Activated CD8-positive, alpha-beta memory T cell treated with anti-CD3 and anti-CD28 coated beads for 4 hours (primary cell): ENCODE measurements at places on chromosomes 5 and 9.
A peak's percentile ranks its signal among the peaks of the same experiment; 100 is the strongest.

- DNase-seq: no peak
These were observed 1.2 kb upstream of the PHF2 start for GRCh38 chr9:93574900-93575795.

GRCh38 chr9:96169484-96169883 lies 132.5 kb downstream of the HSD17B3 start:
- no peak for DNase-seq

- no peak for DNase-seq
These were observed 106.4 kb upstream of the SLC12A2 start for GRCh38 chr5:127976991-127977717.

- DNase-seq: no peak
These were observed 94.2 kb downstream of the PCSK1 start for GRCh38 chr5:96338624-96339415.

GRCh38 chr9:76292246-76292645 lies 102.0 kb downstream of the RFK start:
- no peak for DNase-seq

- no peak for DNase-seq
These were observed 140.9 kb downstream of the NR3C1 start for GRCh38 chr5:143262393-143263174.

DNA sequence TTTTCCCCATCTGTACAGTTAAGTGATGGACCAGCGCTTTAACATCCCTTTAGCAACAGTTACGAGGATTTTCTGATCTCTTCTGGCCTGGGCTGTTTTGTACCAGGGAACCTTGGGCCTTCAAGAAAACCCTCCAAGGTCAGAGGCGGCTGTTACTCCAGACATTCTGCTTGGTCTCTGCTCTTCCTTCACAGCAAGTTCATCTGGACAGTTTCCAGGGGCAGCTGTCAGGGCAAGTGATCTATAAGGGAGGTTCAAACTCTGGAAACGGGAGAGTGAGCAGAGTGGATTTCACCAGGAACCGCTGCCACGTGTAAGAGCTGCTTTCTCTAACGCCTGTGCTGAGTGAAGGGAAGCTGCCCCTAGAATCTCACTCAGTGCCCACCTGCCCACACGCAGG lies 36.7 kb downstream of the ZNF618 start:
- no peak for DNase-seq

- DNase-seq: no peak
These were observed 47.1 kb upstream of the FYB1 start for GRCh38 chr5:39266442-39266841.

GRCh38 chr5:118956727-118957126 lies 31.6 kb downstream of the DTWD2 start:
- no peak for DNase-seq

DNA sequence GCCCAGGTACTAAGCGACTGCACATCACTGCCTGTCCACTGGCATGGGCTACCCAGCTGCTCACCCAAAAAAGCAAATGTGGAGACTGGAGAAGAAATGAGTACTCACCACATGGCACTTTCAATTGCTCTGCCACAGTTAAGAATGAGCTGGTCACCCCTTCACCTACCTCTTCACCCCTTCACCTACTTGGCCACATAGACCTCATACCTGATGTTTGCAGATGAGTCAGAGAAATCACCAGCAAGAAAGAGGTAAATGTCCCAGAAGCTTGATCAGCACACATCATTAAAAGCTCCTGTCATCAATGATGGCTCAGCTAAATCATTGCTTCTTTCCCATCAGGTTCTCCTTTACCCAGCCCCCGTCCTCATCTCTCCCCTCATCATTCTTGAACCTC lies 7.6 kb upstream of the PRUNE2 start:
- no peak for DNase-seq

DNA sequence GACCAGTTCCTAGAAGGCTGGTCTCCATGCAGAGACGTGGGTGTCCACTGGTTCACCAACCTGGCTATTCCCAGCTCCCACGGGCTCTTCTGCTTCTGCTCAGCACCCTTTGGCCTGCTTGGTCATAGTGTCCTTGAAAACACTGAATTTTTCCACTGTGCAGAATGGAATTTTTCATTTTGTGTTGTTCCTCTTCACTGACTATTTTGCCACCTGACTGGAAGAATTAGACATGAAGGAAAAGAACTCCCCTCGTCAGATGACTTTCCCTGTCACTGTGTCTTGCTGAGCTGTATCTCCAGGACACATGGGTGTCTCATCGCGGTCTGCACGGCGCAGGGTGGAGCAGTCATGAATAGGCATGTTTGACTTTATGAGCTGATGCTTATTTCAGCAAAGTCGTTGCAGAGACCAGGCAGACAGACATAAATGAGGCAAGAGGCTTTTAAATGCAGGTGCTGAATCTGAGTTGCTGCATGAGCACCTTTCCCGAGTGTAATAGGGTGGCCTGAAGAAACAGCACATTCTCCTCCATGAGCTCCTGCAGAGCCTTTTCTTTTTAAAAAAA lies 50.2 kb upstream of the SEMA4D start:
- DNase-seq: no peak

- no peak for DNase-seq
These were observed 3.6 kb upstream of the IL4 start for GRCh38 chr5:132669966-132670882.

DNA sequence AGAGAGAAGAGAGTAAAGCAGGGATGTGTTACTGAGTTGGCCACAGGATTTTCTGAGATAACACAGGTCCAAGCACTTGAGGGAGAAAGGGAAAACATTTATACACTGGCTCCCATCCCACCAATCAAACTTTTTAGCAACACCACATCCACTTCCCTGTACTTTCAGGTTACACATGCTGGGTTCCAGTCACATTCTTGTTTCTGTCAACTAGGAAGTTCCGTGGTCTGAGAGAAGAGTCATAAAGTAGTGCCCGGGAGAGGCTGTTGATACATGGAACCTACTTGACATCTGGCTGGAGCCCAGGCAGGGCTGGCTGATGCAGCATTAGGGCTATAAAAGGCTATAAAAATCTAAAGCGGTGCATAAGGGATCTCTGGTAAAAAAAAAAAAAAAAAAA lies 473.9 kb upstream of the COX7C start:
- DNase-seq: no peak

GRCh38 chr5:65394087-65394486 lies 87.6 kb downstream of the ADAMTS6 start:
- DNase-seq: no peak

GRCh38 chr9:131289301-131290035 lies at the start of gene PLPP7:
PLPP7 (plus strand) TSS chr9:131289723; CDS start chr9:131289998, 275 bp downstream.
- DNase-seq: no peak

DNA sequence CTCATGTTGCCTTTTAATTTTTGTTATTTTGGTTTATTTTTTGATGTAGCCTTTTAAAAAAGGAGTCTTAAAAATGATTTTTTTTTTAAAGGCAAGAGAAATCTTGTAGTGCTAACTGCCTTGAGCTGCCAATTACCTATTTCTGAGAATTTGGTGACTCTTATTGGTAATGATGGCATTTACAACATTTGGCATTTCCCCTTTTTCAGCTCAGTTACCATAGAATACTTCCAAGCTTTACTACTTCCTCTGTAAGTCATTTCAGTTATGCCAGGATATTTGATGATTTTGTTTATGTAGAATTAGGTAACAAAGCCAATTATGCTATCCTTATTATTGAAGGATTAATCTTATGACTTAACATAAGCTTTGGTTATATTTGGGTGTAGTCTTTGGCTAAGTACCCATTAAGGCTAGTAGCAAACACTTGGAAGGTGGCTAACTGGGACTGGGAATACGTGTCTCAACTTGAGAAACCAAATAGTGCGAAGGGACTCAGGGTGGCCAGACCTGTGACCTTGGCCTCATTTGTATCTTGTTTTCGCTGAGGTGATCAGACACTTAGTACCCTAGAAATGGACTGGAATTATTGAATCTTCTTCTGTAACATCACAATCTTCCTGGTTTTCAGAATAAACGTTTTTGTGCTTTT lies 27.7 kb downstream of the CDC37L1 start:
- DNase-seq: no peak

- DNase-seq: no peak
These were observed 140.7 kb downstream of the GNA14 start for GRCh38 chr9:77507212-77507961.

GRCh38 chr5:74539986-74540385 lies 100.5 kb downstream of the ENC1 start:
- DNase-seq: no peak

- no peak for DNase-seq
These were observed 265.3 kb downstream of the TRIM32 start for GRCh38 chr9:116952436-116952810.

- no peak for DNase-seq
These were observed 35.5 kb downstream of the RAPGEF1 start for GRCh38 chr9:131704141-131704983.

GRCh38 chr5:67746103-67746502 lies 469.5 kb upstream of the PIK3R1 start:
- no peak for DNase-seq

DNA sequence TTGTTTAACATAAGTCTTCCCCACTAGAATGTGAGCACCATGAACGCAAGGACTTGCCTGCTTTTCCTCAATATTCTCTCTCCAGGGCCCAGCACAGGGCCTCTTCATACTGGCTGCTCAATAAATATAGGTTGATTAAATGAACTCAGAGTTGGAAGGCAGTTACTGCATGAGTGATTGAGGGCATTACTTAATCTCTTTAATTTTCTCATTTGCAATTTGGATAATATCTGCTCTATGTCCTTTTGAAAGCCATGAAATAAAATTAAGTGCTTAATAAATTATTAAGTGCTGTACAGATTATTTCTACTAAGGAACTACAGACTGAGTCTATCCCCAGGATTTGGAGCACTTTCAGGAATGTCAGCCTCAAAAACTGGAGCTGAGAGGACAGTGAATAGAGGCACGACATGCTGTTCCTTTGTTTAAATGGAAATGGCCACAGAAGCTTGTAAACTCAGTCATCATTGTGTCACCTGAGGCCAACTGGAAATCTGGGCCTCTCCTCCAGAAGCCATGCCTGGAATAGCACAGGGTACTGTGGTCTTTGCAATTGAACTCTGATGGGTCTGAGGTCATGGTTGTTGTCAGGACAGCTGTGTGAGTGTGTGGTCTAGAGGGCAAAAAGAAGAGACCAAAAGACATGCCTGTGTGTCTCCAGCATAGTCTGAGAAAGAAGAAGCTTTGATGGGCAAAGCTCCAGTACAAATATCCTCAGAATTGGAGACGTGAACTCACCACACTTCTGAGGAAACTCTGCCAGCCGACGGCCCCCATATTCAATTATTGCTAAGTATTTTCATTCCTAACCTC lies 86.1 kb downstream of the SH3TC2 start:
- no peak for DNase-seq

GRCh38 chr5:86175224-86175623 lies 442.5 kb upstream of the COX7C start:
- DNase-seq: no peak

DNA sequence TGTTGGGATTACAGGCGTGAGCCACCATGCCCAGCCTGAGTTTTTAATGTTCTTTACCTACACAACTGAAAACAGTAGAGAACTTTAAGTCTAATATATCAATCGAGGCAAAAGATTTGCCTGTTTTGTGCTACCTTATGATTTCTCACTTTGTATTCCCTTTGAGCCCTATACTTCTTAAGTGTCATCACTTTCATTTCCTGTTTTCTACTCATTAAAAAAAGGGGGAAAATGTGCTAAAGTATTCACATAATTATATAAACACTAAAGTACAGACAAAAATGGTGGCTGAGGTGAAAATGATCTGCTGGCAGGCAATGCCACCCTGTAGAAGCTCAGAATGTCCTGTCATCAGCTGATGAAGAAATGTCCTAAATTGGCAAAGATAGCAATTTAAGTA lies 23.6 kb downstream of the ATG10 start:
- DNase-seq: no peak

DNA sequence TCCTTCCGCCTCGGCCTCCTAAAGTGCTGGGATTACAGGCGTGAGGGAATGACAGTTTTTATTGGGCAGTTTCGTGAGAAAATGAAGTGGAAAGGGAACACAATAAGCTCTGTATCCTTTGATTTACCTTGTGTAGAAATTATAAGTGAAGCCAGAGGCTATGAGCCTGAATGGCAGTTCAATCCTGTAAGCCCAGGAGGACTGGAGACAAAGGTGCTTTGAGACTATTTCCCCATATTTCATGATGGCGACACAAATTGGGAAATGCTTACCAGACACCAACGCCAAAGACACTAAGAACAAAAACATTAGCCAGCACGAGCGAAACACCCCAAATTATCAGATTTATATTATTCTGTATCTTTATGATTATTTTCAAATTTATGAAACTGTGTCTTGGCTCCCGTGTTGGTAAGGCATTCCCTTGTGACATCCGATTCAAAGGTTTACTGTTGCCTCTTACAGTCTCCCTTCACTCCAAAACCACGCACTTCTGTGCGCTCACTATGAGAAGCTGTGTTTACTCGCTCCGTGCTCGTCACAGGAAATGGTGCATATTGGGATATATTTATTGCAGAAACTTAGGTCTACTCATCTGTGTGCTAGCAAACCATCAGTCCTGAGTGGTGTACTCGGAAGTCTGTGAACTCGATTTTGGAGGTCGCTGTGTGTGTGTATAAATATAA lies 73.9 kb downstream of the SH3PXD2B start:
- DNase-seq: no peak

- no peak for DNase-seq
These were observed 26.8 kb upstream of the TNFAIP8 start for GRCh38 chr5:119328753-119329602.

- DNase-seq: no peak
These were observed 13.6 kb downstream of the LRRC8A start for GRCh38 chr9:128895556-128895955.

GRCh38 chr5:37111426-37112382 lies 137.5 kb downstream of the CPLANE1 start:
- DNase-seq: peak; percentile 5

DNA sequence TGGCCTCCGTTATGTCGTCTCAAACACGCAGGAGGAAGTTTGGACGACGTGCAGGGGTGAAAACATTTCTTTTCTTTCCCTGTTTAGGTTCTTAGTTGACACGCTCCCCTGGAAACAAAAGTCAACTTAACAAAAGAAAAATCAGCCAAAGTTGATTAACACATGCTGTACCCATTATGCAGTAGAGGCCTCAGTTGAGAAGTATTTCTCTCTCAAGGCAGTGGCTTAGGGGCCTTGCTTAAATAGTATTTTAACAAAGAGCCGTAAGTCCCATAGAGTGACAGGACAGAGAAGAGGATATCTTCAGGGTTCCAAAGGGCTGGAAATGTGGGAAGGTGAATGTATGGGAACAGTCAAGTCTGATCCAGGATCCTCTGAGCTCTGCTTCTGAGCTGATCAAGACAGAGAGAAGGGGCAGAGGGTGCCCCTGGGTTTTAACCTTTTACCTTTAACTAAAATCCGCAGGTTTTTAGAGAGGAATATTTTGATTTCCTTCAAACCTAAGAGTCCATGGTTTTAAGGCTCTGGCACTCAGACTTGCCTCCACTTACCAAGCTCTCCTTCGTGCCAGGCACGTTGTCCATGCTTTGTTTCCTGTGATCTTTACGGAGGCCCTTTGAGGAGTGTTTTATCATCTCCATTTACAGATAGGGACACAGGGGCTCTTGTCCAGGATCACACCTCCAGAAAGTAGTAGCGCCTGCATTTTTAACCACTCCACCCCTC lies 629 bp upstream of the CD74 start:
- DNase-seq: no peak

GRCh38 chr5:36630201-36631145 lies 24.1 kb downstream of the SLC1A3 start:
- no peak for DNase-seq
